ENCODE measurements at places on chromosomes 5 and 9.

DNA sequence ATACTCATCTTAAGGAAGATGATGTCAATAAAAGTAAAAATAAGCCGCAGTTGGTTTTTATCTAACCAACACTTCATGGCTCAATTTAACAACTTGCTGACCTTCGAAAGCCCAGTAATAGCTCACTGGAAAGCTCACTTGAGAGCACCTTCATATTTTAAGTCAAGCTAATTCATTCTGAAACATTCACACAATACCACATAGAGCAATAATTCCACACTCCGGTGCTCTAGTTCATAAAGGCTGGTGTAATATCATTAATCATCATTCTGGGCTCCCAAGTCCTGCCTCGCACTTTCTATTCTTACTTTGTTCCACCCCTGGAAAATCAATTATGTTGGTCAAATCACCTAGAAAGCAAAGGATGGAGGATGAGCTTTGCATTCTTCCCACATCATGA is 74.4 kb downstream of the ELAVL2 start:
- DNase-seq, result no peak

- no peak for DNase-seq
Observed at GRCh38 chr5:61307611-61308010, 24.4 kb upstream of the ZSWIM6 start.

DNA sequence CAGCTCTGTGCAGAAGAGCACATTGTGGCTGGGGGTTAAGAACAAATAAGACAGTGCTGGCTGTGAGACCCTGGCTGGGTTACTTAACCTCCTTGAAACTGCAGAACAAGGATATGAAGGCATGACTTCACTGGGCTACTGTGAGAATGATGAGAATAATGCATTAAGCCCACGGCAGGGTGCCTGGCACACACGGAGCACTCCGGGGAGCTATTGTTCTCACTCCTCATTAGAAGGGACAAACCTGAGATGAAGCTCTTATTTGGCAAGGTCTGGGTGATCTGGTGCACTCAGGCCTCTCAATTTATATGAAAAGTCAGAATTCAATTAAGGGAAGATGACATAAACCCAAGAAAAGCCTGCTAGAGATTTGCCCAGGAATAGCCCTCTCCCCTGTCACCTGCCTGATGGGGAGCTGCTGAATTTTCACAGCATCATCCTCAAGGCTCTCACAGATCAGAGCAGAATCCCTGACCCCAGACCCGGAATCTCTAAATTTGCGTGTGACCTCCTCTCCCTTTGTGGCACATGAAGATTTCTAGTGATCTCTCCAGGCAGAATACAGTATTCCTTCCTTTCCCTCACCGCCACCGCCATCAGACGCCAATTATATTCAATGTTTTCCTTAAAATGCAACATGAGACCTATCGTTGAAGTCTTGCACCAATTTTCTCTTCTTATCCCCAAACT is 102.1 kb downstream of the COL23A1 start:
- DNase-seq, result no peak

DNA sequence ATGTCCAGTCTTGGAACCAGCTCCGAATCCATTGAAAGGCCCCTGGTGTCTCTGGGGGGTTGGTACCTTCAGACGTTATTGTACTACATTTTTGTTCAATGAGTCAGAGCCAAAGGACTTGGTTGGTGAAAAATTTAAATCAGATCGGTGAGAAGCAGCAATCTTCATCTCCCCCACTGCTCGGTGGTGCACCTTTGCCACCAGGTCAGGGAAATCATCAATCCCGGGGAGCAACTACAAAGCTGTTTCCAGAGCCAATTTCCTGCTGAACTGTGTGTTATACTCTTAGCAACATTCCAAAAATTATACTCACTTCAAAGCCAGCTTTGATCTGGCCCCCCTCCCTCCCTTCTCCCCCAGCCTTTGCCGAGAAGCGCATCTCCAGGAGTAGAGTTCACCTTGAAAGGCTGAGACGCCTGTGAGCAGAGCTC is 375.2 kb upstream of the WWC1 start:
- DNase-seq, result no peak

- DNase-seq, result peak; percentile 55
Observed at GRCh38 chr5:10689391-10690081, 71.5 kb downstream of the DAP start.
